ENCODE measurements at places on chromosomes 3 and 15.

GRCh38 chr15:59313641-59314332 lies 58.9 kb downstream of the MYO1E start:
- DNase-seq = peak; percentile 78

- DNase-seq = no peak
Measured at GRCh38 chr3:168213920-168214319, 118.2 kb upstream of the GOLIM4 start.

GRCh38 chr3:62373714-62374333 lies 474 bp upstream of the FEZF2 start:
- DNase-seq = no peak

DNA sequence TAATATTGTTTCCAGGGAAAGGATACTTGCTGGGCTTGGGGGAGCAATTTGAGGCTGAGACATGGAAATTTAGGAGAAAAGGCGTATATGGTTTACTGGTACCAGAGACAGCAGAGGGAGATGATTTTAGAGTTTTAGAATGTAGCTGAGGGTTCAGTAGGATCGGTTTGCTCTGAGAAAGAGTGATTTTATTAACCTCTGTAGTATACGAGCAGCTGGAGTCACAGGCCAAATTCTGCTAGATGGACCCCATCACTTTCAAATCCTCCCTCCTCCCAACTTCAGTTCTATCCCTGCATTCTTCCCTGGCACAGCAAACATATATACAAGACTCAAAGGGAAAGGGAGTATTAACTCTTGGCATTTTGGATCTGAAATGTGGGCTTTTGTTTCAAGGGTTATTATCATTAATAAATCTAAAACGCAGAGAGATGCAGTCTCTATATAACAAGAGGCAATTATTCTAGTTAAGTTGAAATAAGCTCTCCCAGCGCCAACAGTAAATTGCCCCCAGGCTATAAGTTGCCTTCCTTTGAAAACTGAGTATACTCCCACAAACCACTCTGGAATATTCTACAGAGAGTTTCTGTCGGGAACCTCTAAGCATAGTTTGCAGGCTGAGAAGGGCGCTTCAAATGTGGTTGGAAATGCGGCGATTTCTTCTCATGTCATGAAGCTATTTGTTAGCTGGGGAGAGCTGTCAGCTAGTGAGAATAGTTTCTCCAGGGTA lies 5.4 kb downstream of the CRABP1 start:
- DNase-seq = no peak

DNA sequence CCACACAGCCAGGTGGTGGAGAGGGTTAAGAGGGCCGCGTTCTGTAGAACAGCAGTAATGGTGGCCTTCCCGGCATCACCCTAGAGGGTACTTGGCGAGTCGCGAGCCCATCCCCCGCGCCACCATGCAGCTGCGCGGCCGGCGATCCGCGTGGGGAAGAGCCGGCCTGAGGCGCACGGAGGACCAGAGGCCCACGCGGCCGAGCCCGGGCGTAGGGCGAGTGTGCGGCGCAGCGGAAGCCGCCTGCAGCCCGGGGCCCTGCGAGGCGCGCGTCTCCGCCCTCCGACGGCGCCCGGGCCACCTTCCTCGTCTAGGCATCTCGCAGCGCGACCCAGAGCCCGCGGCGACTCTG lies 423 bp downstream of the TKT start:
- DNase-seq = peak; percentile 68
